ENCODE measurements at places on chromosomes 6 and 20. TPM values are rescaled to one million over a fixed set of nuclear protein-coding genes. Genes with fewer than 3 reads are reported as not detected.
A peak's percentile ranks its signal among the peaks of the same experiment; 100 is the strongest.

Gene BPIFB1
- total RNA-seq, result not detected

Gene SIGLEC1
- 10.2 TPM for total RNA-seq

Gene DNAH8
- total RNA-seq, result not detected

Gene ECT2L
- total RNA-seq, result not detected

Gene SLC2A4RG
- total RNA-seq, result 25.2 TPM

Gene CPXM1
- total RNA-seq, result 0.54 TPM

Gene WTAP
- 64.5 TPM for total RNA-seq

Gene FHL5
- total RNA-seq, result 10.5 TPM

Gene ZDHHC14
- 7.5 TPM for total RNA-seq

DNA sequence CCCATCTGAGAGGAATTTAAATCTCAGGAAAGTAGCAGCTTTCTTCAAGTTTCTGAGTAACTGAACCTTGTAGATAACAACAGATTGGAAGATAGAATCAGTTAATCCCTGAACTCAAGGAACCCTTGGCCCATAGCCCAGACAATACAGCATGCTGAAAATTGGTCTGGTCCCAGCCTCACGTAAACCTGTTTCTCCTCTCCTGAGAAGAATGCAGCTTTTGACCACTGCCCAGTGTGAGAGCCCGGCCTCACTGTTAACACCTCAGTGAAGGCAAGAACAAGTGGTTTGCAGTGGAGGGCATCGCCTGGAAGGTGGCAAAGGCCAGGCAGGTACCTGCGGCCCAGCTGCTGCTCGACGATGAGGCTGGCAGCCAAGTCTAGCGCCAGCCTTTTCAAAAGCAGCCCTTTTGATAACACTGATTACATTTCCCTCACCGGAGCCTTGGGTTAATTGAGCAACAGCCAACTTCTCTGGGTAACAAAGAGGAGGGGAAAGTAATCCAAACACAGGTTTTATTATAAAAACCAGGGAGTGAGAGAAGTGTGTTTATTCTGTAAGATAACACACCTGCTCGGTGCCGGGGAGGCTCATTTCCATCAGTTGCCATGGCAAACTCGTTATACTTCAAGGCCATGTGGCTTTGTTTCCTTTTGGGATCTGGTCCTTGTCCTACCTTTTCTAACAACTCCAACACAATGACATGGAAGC is 54.0 kb downstream of the TRAF3IP2 start:
- no peak for DNase-seq

GRCh38 chr6:165060720-165061119 is 248.7 kb downstream of the C6orf118 start:
- DNase-seq, result no peak

GRCh38 chr6:48928937-48929336 is 534.1 kb downstream of the MMUT start:
- DNase-seq, result no peak

GRCh38 chr6:28425944-28426541 is 17.2 kb downstream of the ZSCAN23 start:
- no peak for DNase-seq

- no peak for DNase-seq
Observed at GRCh38 chr6:136788069-136788902, 4.0 kb downstream of the MAP3K5 start.

- DNase-seq, result no peak
Observed at GRCh38 chr6:35090734-35091133, 50.4 kb downstream of the TCP11 start.

DNA sequence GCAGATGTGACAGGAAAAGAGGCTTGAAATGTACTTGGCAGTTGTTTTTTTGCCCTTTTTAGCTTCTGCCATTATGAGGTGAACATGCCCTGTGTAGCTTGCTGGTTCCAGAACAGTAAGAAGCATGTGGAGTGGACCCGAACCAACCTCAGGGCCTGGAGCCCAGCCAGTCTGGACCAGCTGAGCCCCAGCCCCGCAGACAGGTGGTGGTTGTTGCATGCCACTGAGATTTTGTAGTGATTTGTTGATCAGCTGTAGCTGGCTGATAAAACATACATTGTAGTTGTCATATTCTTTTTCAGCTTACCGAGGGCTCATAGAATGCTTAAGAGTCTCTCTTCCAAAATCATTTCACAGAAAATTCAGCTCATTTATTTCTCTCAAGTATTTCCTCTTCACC is 182.2 kb downstream of the FARS2 start:
- no peak for DNase-seq

DNA sequence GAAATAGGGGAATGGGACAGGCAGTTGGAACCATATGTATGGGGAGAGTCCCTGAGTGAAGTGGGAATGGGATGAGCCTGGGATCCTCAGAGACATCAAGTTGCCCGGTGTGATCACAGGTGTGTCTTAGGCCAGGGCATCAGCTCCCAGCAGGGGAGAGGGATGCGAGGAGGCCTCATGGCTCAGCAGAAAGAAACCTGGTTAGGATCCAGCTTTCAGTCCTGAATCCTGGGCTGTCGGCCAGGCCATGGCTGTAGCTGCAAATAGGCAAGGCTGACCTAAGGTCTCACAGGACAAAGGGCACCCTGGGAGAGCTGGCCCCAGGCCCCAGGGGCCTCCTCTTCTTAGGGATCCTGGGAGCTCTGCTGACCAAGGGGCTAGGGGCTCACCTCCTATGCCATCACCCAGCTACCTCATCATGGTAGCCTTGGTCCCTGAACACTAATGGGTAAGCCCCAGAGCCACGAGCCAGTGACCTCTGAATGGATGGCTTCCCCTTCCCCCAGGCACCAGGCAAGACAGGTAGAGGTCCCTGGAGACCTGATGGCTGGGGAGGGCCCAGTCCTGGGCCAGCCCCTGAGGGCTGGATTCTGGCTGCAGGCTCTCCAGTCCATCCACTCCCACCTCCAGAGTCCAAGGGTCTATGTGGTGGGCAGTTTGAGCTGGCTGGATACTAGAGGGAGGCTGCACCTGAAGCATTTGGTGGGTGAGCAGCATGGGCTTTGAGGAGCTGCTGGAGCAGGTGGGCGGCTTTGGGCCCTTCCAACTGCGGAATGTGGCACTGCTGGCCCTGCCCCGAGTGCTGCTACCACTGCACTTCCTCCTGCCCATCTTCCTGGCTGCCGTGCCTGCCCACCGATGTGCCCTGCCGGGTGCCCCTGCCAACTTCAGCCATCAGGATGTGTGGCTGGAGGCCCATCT is at the start of gene SLC22A7:
SLC22A7 (plus strand) TSS at position 617 of the 921 bp plus-strand sequence; CDS start at position 716, 99 bp downstream.
- DNase-seq, result no peak

DNA sequence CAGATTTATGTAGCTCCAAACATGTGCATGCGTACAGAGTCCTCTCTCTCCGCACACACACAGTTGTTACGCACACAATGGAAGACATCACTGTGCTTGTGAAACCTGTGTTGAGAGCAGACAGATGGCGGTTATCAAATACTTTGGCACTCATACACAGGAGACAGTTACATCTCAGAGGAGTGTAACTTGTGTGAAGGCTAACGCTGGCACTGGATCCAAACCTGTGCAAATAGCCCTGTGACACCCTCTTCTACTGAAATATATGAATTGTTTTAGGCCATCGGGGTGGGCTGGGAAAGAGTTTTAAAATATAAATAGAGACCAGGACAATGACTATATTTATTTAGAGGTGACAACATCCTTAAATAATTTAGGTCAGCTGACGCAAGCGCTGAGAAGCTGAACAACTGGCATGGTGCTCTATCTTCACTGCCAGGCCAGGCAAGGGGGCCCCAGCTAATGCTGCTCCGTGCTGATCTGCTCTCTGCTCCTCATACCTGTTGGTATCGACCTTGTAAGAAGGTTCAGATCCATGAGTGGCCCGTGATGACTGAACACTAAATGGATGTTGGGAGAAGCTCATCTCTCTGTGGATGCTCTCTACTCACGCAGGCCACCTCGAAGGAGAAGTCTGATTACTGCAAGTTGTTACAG is 69.4 kb downstream of the FOXC1 start:
- no peak for DNase-seq

DNA sequence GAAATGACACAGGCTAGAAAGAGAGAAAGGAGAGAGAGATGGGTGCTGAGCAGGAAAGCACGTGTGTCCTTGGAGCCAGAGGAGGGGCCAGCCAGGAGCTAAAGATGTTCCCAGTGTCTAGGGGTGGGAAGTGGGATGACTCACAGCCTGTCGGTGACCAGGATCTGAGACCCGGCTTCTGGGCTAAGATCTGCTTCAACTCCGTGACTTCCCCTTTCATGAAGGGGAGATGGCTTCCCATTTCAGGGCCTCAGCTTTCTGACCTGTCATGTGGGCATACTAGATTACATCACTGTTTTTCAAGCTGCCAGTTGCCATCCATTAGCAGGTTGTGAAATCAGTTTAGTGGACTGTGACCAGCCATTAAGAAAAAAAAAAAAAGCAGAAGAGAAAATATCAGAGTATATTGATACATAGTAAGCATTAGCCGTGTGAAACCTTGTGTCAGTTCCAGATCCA is 5.4 kb downstream of the TGM3 start:
- DNase-seq, result peak; percentile 77

DNA sequence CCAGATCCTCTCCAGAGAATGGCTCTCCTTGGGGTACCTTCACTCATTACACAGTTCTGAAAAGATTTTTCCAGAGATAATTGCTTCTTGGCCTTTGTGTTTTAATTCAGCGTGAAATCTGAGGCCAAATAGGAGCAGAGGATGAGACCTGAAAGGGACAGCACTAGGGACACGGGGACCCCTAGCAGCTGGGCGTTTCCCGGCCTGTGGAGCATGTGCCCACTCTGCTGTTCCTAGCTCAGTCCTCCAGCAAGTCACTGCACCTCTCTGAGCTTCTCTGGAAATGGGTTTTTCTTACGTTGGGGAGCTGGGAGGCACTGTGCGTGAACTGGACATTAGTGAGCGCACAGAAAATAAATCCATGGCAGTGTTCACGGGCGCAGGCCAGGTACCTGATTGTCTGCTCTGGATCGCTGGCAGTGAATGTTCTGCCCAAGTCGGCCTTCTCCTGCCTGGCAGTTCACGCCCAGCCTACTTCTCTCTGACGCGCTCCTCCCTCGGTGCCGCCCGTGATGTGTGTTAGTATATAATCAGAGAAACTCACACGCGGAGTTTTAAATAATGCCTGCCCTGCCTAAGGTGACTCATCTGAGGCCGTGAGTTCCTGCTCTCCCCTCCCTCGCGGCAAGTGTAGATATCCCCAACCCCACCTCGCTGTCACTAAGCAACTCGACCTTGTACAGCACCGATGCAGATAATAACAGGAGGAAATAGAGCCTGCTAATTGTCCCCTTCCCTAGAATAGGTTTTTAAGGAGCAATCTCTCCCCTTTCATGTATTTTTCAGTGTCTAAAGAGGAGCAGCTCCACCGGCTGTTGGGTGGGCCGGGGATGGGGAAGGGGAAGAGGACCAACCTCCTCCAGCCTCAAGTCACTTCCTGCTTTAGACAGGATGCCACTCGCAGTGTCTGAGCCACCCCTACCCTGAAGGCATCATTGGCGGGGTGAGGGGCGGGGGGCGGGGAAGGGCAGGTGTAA is 2.7 kb upstream of the TUBB2A start:
- DNase-seq, result peak; percentile 78

DNA sequence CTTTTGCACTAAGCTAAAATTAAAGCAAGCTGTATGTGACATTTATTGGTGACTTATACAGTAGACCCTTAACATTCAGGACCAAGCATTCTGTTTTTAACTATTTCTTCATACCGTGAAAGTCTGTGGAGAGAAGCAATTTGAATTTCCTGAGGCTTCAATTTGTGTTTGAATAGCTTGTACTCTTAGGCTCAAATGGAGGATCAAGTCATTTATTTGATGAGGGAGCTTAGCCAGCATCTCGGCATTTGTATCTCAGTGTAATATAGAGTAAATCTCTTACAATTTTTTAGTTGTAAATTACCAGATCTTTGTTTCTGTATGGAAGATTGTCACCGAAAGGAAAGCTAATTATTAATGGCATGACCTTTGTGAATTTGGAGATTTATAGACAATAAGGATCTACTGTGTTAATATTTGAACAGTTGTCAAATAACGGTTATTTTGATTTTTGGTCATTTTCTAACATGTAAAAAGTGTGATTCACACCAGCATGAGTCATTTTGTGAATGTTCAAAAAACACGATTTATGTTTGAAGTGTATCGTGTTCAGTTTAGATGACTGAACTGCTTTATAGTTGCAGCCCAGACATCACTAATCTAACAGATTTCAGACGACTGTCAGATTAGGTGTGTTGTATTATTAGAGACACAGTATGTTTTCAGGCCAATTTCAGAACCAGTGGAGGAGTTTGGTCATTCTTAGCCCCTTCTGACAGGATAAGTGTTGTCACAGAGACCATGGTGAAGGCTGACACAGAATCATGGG is 332.9 kb downstream of the CDKAL1 start:
- no peak for DNase-seq

- DNase-seq, result peak; percentile 90
Observed at GRCh38 chr6:15365273-15365687, 119.4 kb downstream of the JARID2 start.

GRCh38 chr6:28474441-28475219 is 31.3 kb upstream of the ZSCAN23 start:
- DNase-seq, result no peak

- no peak for DNase-seq
Observed at GRCh38 chr6:161068321-161068741, 76.8 kb downstream of the MAP3K4 start.

DNA sequence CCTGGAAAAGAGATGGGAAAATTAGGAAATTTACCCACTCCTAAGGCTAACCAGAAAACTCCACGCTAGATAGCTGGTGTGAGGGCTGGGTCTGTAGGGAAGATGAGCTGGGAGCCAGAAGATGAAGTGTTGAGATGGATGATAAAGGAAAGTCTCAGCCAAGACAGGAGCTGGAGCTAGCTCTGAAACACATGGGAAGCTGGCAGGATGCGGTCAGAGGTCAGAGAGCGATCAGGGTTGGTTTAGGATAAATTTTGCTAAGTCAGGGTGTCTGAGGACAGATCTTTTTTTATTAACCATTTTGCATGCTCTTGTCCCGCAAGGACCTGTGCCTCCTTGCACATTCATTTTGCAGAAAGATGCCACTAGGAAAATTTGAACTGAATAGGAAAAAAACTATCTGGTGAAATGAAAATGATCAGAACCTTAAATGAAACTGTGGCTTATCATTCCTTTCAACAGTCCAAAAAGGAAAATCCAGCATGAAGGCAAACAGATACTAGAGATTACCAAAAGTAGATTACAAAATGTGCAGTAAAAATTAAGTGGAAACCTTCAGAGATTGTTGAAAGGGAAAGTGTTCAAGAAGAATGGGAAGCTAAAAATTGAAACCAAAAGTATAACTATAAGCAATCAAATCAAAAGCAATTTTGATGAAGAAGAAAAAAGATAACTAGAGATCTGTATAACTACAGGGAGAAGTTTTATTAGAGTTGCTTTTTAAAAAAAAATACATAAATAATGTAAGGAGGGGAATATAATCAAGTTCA is 10.7 kb upstream of the EDN1 start:
- DNase-seq, result no peak

- DNase-seq, result no peak
Observed at GRCh38 chr20:37729452-37729851, 35.6 kb downstream of the CTNNBL1 start.

GRCh38 chr20:43988451-43988850 is 73.8 kb downstream of the TOX2 start:
- no peak for DNase-seq

All from sigmoid colon (tissue), 7 donors.